ENCODE measurements at places on chromosomes 12 and 14. TPM values are rescaled to one million over a fixed set of nuclear protein-coding genes. Genes with fewer than 3 reads are reported as not detected.

DNA sequence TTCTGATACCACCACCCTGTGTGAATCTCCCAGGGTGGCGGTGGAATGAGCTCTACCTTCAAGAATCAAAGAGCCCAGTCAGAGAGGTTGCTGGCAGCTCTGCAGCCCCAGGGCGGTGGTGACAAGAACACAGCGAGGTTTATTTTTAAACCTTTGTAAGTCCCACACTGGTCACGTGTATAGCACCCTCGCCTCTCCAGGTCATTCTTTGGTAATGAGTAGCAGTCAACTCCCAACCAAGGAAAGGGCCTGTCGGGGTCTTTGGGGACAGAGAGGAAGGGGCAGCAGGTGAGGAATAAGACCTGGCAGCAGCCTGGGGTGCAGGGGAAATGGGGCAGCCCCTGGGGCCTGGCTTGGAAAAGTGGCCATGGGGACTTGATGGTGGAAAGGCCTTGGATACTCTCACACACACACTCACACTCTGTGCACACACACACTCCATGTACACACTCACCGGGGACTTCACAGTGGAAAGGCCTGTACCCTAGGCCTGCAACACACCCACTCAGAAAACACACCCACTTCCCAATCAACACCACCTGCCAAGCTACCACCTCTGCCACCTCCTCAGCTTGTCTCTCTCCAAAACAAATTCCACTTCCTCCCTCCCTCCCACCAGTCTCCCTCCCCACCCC, 178.6 kb downstream of the DPF3 start:
- peak; percentile 78 for DNase-seq

GRCh38 chr12:32080435-32080834, 26.2 kb upstream of the BICD1 start:
- no peak for DNase-seq

The MSI1 gene
- total RNA-seq = 7.4 TPM

The ART4 gene
- 0.16 TPM for total RNA-seq

The LRFN5 gene
- total RNA-seq = 5.9 TPM

The RAB5B gene
- total RNA-seq = 144 TPM
